NCI-H345 (cell line): ENCODE measurements at places on chromosomes 16 and 17.
A peak's percentile ranks its signal among the peaks of the same experiment; 100 is the strongest.

GRCh38 chr16:70679671-70680494 lies 6.0 kb downstream of the MTSS2 start:
- DNase-seq: no peak

DNA sequence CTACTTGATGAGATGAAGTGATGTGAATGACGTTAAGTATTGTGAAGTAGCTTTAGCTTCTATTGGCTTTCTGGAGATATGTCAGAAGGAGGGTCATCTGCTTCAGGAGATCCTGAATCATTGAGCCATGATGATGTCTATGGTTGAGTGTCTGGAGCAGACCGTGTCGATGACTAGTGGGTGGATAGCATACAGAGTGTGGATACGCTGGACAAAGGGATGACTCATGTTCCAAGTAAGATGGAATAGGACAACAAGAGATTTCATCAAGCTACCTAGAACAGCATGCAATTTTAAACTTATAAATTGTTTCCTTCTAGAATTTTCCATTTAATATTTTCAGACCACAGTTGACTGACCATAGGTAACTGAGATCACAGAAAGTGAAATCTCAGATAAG lies 116.1 kb upstream of the RBBP6 start:
- DNase-seq: no peak

DNA sequence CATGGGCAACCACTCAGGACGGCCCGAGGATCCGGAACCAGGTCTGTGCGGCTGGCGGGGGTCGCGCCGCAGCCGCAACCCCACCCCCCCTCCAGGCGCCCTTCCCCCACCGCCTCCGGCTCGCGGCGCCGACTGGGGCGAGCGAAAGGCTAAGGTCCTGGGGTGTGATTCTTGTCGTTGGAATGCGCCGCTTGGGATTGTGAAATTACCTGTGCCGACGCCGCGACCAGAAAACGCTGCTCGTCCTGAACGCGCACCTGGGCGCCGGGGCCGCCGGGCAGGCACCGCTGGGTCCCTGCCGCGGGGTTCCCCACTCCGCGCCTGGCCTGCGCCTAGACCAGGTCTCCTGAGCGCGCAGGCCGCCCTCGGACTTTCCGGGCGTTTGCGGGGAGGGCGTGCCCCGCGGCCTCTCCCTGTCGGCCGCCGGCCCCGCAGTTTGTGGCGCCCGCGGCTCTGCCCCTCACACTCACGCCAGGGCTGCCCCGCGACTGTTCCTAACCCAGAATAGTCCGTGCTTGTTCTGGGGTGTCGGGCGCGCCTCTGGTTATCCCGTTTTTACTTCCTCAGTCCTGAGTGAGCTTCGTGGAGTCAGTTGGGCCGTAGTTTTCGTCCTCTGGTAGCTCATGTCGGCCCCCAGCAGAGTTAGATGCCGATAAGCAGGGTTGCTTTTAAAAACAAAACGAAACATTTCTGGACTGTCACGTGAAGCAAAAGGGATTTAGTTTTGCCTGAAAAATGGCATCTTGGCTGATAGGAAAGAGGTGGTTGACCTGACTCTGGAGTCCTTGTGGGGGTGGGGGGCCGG lies 147.2 kb downstream of the SPECC1 start:
- DNase-seq: peak; percentile 53

- DNase-seq: no peak
These were observed 23.2 kb upstream of the MEAK7 start for GRCh38 chr16:84527532-84528269.

GRCh38 chr16:77789085-77790008 lies 983 bp downstream of the VAT1L start:
- peak; percentile 9 for DNase-seq

DNA sequence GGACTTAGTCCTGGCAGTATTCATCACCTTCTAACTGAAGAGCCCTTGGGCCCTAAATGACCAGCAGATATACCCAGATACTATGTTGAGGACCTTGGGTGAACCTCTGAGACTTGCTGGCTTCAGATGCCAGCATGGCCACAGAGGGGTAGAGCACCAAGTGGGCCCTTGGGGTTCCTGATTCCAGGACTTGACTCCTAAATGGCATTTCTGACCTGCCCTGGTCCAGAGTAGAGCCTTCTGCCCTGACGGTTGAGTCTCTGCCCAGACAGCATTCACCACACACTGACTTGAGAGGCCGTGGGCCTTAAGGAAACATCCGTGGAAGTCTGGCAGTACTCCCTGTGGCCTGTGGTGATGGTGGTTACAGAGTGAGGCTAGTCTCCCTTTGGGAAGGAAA lies 2.8 kb upstream of the APPBP2 start:
- no peak for DNase-seq

DNA sequence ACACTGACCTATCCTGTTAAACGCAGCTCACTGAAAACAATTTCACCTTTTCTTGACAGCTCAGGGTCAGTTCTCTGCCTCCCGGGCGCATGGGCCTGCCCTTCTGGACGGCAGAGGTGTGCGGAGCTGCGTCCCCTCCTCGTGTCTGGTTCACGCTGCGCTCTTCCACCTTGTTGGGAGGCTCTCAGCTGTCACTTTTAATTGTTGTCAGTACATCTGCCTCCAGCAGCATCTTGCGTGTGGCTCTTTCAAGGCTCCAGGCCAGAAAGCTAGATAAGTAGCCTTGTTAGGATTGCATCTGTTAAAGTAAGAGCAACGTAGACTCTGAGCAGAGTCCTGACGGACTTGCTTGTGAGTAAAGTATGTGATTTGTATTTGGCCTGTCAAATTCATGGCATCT lies 59.4 kb downstream of the MGAT5B start:
- no peak for DNase-seq

DNA sequence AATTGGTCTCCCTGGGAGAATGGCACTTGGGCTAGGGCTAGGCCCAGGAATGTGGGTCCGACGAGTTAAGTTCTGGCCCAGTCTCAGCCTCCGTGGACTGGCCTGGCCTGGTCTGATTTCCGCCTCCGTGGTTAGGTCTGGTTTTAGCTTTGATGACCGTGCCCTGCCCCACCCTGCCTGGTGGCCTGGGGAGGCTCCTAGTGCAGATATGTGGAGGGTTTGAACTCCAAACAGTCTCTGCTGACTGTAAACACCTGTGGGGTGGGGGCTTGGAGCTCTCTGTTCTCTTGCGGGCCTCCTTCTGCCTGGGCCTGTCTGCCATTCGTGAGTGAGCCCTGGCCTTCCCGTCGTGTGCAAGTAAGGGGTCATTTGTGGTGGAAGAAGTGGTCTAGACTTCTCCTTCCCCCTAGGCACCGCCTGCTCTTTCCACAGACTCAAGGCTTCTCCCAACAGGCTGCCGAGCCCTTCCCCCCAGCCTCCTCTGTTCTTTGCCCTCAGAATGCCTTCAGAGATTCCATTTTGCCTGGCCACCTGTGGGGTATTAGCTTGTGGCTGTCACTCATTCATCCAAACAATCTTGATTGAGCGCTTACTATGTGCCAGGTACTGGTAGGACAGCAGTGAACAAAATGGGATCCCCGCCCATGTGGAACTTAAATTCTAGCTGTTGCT lies 1.6 kb downstream of the ATP6V0C start:
- no peak for DNase-seq

- DNase-seq: no peak
These were observed 1470.1 kb upstream of the GOT2 start for GRCh38 chr16:60204181-60204580.

DNA sequence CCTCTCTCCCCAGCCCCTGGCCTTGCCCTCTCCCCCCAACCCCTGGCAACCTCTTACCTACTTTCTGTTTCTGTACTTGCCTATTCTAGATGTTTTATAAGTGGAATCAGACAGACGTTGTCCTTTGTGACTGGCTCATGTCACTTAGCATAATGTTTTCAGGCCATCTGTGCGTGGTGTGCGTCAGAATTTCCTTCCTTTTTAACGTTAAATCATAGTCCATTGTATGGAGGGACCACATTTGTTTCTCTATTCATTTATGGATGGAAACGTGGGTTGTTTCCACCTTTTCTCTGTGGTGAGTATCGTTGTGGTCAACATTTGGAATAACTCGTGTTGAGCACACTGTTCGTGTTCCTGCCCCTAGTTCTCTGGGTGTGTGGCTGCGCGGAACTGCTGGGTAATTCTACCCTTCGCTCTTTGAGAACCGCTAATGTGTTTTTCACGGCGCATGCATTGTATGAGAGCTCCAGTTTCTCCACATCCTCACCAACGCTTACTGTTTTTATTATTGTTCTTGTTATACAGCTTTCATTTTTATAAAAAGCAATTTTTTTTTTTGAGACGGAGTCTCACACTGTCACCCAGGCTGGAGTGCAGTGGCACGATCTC lies 26.3 kb downstream of the ACTG1 start:
- DNase-seq: no peak

GRCh38 chr17:81176666-81177065 lies 10.6 kb upstream of the AATK start:
- no peak for DNase-seq

GRCh38 chr16:1105888-1106620 lies 10.0 kb upstream of the C1QTNF8 start:
- DNase-seq: peak; percentile 69

- DNase-seq: no peak
These were observed 1226.0 kb downstream of the CDH8 start for GRCh38 chr16:60810250-60810649.

- DNase-seq: no peak
These were observed 18.0 kb downstream of the ZNF276 start for GRCh38 chr16:89739383-89739782.

DNA sequence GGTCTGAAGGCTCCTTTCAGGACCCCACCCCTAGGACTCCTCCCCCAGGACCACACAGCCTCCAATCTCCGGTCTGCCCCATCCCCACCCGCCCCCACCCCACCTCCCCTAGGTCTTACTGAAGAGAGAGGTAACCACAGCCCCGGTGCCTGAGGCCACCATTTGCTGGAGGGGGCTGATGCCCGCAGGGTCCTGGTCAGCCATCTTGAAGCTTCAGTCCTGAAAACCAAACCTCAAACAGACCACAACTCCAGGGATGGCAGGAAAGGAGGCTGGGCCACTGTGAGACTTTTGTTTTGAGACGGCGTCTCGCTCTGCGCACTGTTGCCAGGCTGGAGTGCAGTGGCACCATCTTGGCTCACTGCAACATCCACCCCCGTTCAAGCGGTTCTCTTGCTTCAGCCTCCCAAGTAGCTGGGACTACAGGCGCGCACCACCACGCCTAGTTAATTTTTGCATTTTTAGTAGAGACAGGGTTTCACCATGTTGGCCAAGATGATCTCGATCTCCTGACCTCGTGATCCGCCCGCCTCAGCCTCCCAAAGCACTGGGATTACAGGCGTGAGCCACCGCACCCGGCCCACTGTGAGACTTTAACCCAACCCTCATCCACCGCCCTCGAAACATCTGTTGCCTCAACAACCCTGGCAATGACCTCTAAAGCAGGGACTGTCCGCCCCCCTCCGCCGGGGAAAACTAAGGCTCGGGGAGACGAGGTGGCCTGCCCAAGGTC lies 1.1 kb downstream of the SLC25A39 start:
- no peak for DNase-seq

DNA sequence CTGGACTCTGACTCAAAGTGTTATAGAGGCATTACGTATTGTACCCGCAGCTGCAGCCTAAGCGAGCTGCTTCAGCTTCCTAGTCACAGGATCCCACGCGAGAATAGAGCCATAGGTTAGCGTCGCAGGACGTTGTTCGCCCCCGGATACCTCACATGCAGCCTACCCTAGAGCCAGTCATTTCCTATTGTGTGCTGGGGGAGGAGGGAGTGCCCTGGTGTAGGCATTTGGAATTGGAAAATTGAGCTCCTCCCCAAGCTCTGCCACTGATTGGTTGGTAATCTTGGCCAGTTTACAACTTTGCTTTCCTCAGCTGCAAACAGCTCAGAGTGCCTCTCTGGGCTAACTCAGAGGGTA lies 530 bp downstream of the NAA60 start:
- no peak for DNase-seq

DNA sequence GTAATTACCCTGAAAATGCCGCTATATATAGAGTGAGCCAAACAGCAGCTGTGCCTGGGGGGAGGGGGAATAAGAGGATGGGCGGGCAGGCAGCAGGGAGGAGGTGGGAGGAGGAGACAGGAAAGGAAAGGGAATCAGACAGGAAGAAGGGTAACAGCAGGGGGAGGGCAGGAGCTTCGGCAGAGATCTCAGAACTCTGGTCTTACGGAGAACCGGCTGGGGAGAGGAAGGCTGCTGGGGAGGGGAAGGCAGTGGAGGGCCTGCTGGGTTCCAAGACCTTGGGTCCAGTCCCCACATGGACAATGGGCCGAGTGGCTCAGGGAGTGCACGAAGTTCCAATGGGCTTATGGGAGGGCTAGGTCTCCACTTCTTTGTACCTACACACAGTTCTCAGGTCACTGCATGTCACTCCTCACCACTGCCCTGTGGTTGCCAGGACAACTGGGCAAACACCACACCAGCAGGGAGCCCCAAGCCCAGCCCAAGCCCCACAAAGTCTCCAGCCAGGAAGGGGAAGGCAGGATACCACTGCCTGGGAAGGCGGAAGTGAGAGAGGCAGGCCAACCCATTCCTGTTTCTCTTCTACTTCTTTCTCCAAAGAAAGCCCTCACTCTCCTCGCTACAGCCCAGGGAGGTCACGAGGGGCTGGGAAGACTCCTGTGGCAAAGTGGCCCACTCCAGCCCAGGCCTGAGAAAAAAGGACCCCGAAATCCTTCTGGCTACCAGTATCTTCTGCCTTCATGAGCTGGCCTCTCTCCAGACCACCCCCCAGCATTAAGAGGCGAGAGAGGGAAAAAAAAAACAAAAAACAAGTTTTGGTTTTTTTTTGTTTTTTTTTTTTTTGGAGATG lies 25.3 kb downstream of the G6PC3 start:
- peak; percentile 60 for DNase-seq

- no peak for DNase-seq
These were observed 19.7 kb downstream of the C16orf74 start for GRCh38 chr16:85731179-85731578.

DNA sequence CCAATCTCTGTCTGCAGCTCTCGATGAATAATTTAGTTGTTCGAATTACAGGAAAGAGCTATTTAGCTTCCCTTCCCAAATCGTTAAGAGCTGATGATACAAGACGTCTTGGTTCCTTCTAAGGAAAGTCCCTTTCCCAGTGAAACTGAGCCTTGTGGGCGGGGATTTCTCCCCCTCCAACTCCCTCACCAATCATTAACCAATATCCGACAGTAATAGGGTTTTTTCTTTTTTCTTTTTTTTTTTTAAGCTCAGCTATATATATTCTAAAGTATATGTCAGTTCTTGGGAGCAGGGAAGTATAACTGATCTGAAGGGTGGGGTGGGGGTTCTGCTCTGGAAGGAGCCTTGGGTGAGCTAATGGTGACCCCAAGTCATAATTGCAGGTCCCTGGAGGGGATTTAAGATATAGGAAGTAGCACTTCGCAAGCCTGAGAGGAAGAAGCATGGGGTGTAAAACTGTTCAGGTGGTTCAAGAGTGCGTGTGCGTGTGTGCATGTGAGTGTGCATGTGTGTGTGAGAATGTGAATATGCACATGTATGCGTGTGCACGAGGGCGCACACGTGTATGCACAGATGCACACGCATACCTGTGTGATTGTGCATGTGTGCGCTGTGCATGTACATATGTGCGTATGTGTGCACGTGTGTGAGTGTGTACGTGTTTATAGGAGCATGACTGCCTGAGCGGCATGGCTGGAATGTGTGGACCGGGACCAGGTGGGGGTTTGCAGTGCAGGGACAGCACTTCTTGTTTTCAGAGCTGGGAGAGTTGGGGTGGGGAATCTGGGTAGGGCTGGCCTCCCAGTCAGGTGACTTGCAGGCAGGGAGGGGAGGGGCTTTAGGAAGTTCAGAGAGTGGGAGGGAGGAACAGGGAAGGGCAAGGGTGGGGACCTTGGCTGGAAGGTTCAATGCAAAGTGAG lies 42.7 kb downstream of the SOCS3 start:
- no peak for DNase-seq

GRCh38 chr17:72280881-72281280 lies 160.1 kb downstream of the SOX9 start:
- no peak for DNase-seq
